Hypothalamus (tissue), 51 donors: ENCODE measurements at places on chromosomes 11 and 22.

- DNase-seq = peak; percentile 43
Observed at GRCh38 chr11:119589001-119589400, 140.0 kb downstream of the NECTIN1 start.

GRCh38 chr11:25536289-25536688 is 795.6 kb upstream of the ANO3 start:
- DNase-seq = no peak

- DNase-seq = no peak
Observed at GRCh38 chr11:18492888-18493287, 33.9 kb downstream of the TSG101 start.

- no peak for DNase-seq
Observed at GRCh38 chr11:93492464-93493251, 50.5 kb downstream of the SMCO4 start.

DNA sequence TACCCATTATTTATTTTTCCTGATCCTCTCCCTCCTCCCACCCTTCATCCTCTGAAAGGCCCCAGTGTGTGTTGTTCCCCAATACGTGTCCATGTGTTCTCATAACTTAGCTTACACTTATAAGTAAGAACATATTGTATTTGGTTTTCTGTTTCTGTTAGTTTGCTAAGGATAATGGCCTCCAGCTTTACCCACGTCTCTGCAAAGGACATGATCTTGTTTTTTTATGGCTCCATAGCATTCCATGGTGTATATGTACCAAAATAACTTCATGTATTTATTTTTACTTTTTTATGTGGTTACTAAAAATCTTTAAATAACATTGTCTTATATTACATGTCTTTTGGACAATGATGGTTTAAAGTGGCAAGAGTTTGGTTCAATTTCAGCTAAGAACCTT is 15.2 kb downstream of the PDGFD start:
- no peak for DNase-seq

DNA sequence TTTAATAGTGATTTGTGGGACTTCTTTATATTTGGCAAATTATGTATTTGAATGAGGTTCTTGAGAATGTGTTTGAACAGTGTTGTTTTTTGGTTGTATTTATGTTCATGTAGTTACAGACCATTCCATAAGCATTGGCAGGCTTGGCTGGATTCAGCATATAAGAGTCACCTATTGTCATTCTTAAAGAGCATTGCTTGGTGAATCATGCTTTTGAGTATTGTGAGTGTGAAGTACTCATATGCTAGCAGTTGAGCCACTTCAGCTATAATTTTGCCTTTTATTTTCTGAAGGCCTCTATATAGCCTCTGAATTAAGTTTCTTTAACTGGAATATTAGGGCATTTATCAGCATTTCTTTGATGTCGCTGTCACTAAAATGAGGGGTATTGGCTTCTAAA is 110.0 kb upstream of the GAL start:
- DNase-seq = no peak

DNA sequence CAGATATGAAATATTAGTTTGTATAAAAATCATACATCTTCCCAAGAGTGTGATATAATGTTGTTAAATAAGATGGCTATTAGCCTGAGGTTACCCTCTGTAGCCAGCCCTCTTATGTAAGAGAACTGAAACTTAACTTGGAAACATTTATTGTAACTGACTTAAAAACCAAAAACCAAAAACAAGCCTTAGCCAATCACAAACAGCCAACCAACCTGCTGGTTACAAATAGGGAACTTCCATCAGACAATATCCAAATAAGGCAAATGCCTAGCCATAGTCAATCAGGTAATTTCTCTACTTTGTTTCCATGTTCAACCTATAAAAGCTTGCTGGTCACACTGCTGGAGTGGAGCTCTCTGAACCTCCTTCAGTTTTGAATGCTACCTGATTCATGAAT is 14.1 kb downstream of the KBTBD3 start:
- DNase-seq = no peak

DNA sequence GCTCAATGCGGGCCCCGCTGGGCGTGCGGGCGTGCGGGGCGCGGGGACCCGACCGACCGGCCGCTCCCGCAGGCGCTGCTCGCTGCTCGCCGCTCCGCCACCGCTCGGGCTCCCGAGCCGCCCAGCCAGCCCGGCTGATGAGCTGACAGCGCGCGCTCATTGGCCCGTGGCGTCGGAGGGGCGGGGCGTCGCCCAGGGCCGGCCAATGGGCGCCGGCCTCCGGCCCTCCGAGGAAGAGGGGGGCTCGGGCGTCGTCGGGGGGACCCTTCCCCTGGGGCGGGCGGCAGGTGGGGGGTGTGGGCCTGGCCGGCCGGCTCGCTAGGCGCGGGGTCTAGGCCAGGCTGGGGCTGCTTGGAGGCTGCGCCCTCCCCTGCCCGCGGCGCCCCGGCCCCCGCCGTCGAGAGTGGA is at the start of gene SCUBE1:
Gene SCUBE1, minus strand, starts transcription at position 111 of the 408 bp plus-strand sequence. CDS start 111 bp downstream, outside the sequence.
- no peak for DNase-seq

DNA sequence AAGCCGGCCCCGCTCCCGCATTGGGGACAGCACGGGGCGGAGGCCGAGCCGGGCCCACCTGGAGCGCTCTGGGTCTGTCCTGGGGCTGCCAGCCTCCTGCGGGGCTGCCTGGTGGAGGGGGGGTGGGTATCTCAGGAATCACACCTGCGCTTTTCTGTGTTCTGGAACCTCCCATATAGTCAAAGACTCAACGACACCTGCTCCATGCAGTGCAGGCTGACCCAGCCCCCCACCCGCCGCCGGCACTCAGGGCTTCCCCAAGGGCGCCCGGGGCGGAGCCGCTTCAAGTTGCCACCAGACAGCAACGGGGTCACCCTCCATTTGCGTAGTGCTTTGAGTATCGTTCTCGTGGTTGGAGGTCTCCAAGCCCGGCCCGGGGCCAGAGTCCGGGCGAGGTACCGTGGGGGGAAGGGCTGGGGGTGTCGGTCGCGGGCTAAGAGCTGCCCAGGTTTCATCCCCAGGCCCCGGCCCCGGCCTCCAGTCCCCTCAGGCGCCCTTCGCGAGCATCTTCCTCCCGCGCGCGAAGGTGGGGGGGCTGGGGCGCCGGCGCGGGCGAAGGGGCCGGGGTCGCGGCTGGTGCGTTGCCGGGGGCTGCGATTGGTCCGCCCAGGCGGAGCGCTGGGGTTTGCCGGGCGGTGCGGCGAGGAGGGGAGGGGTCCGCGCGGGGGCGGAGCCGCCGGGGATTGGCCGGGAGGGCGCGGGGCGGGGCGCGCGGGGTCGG is 6.6 kb downstream of the TSPAN4 start:
- DNase-seq = no peak

DNA sequence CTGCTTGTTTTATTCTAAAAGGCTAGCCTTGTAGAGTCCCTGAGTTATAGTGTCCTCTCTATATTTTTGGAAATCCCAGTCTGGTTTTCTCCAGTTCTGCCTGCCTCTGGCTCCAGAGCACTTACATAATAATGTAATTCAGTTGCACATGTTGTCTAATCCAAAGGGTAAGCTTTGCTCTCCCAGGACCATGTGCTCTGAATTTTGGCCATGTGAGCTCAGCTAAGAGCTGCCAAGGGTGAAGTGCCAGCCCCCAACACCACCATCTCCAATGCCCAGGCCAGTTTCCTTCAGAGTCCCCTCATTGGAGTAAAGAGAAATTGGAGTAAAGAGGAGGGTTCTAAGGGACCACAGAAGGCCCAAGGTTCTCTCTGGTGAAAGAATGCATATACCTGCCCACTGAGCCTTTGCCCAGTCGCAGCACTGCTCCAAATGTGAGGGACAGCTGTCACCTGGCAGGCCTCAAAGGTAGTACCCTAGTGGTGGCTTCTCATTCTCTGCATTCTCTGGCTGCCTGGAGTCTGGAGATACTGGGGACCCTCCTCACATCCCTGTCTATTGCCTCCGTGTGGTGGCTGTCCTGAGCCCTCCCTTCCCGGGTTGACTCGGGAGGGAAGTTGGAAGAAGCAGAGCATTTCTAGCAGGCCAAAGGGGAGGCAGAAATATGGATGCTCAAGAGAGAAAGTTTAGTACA is 4.9 kb downstream of the CRY2 start:
- DNase-seq = no peak

DNA sequence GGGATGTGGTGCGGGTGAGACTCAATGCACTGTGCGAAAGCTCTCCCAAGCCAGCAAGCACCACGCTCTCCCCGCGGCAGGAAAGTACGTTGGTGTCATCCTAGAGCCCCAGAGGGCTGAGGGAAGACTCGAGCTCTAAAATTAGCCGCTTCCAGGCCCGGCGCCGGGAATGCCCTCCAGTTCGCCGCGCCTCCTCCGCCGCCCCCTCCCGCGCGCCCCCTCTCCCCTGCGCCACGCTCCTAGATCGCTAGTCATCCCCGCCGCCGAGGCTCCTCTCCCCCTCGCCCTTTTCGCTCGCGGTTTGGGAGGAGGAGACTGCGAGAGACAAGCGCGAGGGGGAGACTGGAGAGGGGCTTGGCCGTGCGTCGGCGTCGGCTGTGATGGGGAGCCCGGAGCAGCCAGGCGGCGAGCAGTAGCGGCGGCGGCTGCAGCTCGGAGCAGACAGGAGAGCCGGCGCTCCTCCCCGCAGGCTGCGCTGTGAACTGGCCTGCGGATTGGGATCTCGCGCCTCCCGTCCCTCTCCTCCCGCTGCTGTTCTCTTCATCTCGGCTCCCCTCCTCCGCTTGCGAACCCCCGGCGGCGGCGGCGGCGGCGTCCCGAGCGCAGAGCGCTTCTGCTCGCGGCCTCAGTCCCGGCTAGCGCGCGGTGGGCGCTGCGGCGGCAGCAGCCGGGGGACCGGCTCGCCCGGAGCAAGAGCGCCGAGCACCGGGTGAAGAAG is at the start of gene FAT3:
Gene FAT3, plus strand, starts transcription at position 412 of the 718 bp plus-strand sequence. CDS start 127,295 bp downstream, outside the sequence.
- DNase-seq = peak; percentile 44

DNA sequence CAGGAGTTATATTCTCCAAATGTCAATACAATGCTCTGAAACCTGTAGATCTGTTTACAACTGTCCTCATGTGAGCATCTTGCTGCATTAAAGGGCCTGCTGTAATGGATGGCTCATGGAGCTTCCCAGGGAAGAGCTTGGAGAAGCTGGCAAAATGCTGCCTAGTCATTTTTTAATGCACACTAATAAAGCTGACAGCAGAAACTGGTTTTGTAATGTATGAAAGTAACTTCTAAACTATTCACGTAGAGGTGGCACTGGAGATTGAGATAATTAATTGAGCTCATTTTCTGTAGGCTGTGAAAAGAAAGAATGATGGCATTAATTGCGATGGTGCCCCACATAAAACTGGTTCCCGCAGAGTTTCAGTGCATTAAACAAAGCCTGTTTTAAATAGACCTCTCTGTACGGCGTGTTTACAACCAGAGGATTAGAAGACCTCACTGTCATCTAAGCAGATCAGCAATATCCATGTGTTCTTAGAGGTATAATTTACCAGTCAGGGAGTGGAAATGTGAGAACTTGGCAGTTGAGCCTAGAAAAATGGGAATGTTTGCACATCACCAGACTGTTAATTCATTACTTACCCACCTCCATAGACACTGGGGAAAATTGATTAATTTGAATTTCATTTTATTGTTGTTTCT is 16.0 kb downstream of the POLA2 start:
- no peak for DNase-seq

GRCh38 chr11:13310443-13310842 is 32.9 kb downstream of the BMAL1 start:
- DNase-seq = no peak

GRCh38 chr22:35103761-35104160 is 37.8 kb downstream of the ISX start:
- DNase-seq = no peak

- DNase-seq = peak; percentile 56
Observed at GRCh38 chr11:65639623-65640482, 2.0 kb downstream of the SIPA1 start.

- DNase-seq = no peak
Observed at GRCh38 chr11:61602775-61603569, 22.1 kb upstream of the SYT7 start.

- no peak for DNase-seq
Observed at GRCh38 chr11:112377946-112378345, 117.3 kb upstream of the PLET1 start.

DNA sequence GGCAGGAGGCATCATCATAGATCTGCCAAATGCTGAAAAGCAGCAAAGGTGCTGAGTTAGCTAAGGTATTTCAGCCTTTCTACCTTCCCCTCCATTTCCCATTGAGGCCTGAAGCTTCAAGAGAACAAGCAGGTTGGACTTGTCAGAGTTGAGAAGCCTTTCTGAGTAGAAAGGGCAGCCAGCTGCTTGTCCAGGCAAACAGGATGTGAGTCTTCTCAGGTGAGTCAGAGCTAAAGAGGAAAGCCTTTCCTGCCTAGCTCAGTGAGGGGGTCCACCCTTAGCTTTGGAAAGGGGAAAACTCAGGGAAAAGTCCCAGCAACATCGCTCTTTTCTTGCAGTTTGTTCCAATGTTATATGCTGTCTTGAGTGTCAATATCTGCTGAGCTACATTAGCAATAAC is 13.2 kb upstream of the MPZL2 start:
- no peak for DNase-seq

DNA sequence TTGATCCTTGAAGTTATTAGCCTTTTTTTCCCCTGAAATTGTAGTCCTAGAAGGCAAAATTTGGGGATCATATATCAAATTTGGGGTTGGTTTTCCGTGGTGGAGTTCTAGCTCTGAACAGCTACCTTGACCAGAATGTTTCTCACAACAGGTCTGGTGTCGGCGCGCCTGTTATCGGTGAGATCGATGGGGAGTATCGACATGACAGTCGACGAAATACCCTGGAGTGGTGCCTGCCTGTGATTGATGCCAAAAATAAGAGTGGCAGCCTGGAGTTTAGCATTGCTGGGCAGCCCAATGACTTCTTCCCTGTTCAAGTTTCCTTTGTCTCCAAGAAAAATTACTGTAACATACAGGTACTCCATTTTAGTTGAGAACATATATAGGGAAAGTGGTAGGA is 9.9 kb upstream of the PHLDB1 start:
- no peak for DNase-seq

GRCh38 chr11:117483372-117483771 is 155.7 kb downstream of the CEP164 start:
- no peak for DNase-seq

- DNase-seq = no peak
Observed at GRCh38 chr22:37547251-37547741, 13.0 kb upstream of the CDC42EP1 start.

DNA sequence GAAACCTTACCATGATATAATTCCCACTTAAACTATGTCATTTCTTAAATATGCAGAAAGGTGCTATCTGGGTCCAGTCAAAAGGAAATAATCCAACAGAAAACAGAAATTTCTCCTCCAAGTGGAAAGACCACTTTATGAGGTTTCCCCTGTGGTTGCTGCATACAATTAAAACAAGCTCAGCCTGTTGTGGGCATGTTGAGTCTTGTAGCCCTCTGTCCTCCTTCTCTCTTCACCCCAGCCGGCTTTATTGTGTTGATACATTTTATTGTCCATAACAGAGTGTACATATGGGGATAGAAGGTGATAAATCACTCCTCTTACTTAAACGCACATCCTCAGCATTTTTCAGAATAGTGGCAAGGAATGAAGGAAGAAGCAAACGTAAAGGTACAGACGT is 126.0 kb upstream of the MTNR1B start:
- DNase-seq = no peak

- no peak for DNase-seq
Observed at GRCh38 chr22:46052331-46052771, 75.4 kb upstream of the WNT7B start.
